A549 (cell line): ENCODE measurements at places on chromosomes 1 and 21.

DNA sequence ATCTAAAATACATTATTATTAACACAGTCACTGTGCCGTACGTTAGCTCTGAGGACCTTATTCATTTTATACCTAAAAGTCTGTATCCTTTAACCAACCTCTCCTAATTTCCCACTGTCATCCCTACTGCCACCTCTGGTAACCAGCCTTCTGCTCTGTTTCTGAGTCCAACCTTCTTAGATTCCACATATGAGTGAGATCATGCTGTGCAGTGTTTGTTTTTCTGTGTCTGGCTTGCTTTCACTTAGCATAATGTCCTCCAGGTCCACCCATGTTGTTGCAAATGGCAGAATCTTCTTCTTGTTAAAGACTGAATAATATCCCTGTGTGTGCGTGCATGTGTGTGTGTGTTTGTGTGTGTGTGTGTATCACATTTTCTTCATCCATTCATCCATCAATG, 64.2 kb downstream of the ETS2 start:
- DNase-seq, result peak; percentile 6

GRCh38 chr1:239558991-239559390, 172.6 kb downstream of the CHRM3 start:
- no peak for DNase-seq

DNA sequence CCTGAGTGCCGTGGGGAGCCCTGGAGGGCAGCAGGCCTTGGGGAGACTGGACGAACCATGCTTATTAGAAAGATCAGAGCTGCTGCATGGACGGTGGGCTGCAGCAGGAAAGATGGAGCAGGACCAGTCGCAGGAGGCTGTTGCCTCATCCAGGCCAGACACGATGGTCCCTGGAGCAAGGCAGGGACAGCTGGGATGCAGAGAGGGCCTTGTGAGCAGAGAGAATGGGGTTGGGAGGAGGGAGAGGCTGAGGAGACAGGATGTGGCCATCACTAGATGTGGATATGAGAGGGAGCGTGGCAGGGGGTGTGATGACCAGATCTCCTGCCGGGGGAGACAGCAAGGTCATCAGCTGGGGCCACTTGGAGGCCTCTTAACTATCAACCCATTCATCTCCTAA, 727.6 kb downstream of the PTPRU start:
- no peak for DNase-seq

DNA sequence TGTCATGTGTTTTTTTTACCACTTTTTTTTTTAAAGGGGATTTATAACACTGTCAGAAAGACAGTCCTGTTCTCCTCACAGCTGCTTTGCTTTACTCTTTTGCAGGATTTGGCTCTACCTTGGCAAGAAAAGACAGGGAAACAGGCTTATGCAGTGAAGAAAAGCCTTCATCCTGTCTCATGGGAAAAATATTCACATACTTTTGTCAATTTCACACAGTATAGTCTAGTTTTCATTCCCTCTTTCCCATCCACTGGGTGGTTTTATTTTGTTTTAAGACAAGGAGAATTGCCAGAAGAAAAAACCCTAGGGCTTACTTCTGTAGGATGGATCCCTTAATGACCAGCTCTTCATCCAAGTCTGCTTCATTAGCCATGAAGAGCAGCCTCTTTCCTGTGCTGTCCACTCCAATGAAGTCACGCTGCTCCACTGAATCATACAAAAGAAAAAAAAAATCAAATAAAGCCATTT, 60.0 kb downstream of the EIF2B3 start:
- DNase-seq, result no peak

GRCh38 chr1:33147275-33147996, 34.4 kb downstream of the TRIM62 start:
- DNase-seq, result no peak

DNA sequence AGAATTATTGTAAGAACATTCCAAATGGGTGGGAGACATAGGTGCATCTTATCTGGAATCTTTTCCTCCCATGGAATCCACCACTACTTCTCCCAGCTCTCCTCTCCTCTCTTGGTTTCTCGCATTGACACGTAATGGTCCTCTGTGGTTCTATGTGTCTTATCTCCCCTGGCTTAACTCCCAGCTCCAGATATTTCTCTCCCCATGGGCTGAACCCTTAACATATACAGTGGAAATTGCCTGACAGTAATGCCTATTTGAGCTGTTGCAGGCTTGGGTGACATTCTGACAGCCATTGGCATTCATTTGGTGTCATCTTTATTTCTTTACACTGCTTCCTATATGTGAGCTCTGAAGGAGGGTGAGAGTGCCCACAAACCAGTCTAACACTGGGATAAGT, 118.3 kb downstream of the SPATA46 start:
- no peak for DNase-seq

GRCh38 chr1:75273110-75273509, 138.9 kb downstream of the LHX8 start:
- DNase-seq, result no peak

DNA sequence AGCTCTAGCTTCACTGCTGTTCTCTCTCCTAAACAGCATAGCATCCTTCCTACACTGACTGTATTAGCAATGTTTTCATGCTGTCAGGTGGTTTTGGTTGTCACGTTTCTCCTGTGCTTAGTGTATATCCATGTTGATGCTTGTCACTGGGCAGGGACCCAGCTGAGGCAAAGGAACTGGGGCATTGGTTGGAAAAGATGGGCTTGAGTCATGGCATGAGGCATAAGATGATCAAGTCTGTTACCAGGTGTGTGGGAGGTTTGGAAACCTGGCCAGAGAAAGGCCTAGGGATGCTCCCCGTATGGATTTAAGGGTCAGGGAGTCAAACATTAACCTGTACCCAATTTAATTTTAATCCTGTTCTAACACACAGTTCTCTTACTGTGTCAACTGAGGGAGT, 69.6 kb downstream of the OSBPL9 start:
- DNase-seq, result no peak

GRCh38 chr1:192706936-192707335, 71.0 kb downstream of the RGS13 start:
- no peak for DNase-seq
